A549 treated with ZK216348 at 1 μM for 4 hours (cell line): ENCODE measurements at places on chromosomes 1 and 21. TPM values are rescaled to one million over a fixed set of nuclear protein-coding genes. Genes with fewer than 3 reads are reported as not detected.

The ATAD3B gene
- 1.6 to 3.6 TPM (median 3.0 TPM) in 5 replicates for total RNA-seq

The CA6 gene
- not detected in 5 replicates for total RNA-seq

The CDA gene
- 29.6 to 46.1 TPM (median 35.1 TPM) in 5 replicates for total RNA-seq

The DIO1 gene
- not detected in 5 replicates for total RNA-seq

The PTGER3 gene
- total RNA-seq = not detected in 5 replicates

The NPHS2 gene
- not detected in 5 replicates for total RNA-seq

The PLA2G2C gene
- not detected in 5 replicates for total RNA-seq

The CLCA1 gene
- not detected in 5 replicates for total RNA-seq

The PCAT6 gene
- 1.4 to 5.4 TPM (median 4.3 TPM) in 5 replicates for total RNA-seq

The BNIPL gene
- total RNA-seq = 0.07 to 0.27 TPM (median 0.09 TPM) in 3 of 5 replicates, not detected in the others

The BCL2L15 gene
- 0.64 to 2.0 TPM (median 0.86 TPM) in 5 replicates for total RNA-seq

The CD1B gene
- not detected in 5 replicates for total RNA-seq

The PDZK1 gene
- total RNA-seq = 0.39 to 1.7 TPM (median 0.98 TPM) in 5 replicates

The PFDN2 gene
- 106 to 128 TPM (median 117 TPM) in 5 replicates for total RNA-seq

The KCNA2 gene
- total RNA-seq = 0.02 to 0.18 TPM (median 0.05 TPM) in 3 of 5 replicates, not detected in the others

The DNAJC28 gene
- 0.17 to 0.54 TPM (median 0.27 TPM) in 5 replicates for total RNA-seq

The ARMH1 gene
- 0.38 to 1.1 TPM (median 0.65 TPM) in 5 replicates for total RNA-seq

The KCNK2 gene
- total RNA-seq = 0.11 to 0.45 TPM (median 0.16 TPM) in 3 of 5 replicates, not detected in the others

The TIE1 gene
- total RNA-seq = not detected in 5 replicates

The RAB25 gene
- total RNA-seq = 0.29 to 0.62 TPM (median 0.38 TPM) in 3 of 5 replicates, not detected in the others

The CFAP298 gene
- 26.5 to 33.4 TPM (median 30.9 TPM) in 5 replicates for total RNA-seq

The SNX27 gene
- 7.4 to 9.1 TPM (median 7.7 TPM) in 5 replicates for total RNA-seq

The PTPRC gene
- total RNA-seq = not detected in 5 replicates

The SCAMP3 gene
- 79.1 to 127 TPM (median 126 TPM) in 5 replicates for total RNA-seq

The HSD3B2 gene
- total RNA-seq = not detected in 5 replicates

The RPS27 gene
- 4,025 to 7,363 TPM (median 4,151 TPM) in 5 replicates for total RNA-seq

The SH2D5 gene
- total RNA-seq = 12.2 to 17.6 TPM (median 14.5 TPM) in 5 replicates

The PDIK1L gene
- total RNA-seq = 1.2 to 3.1 TPM (median 1.6 TPM) in 5 replicates

The TMEM82 gene
- not detected in 5 replicates for total RNA-seq

The RIMKLA gene
- 0.50 to 1.1 TPM (median 0.87 TPM) in 5 replicates for total RNA-seq

The GPR153 gene
- total RNA-seq = 1.3 to 2.6 TPM (median 2.0 TPM) in 5 replicates

The LAMB3 gene
- total RNA-seq = 13.9 to 27.8 TPM (median 21.7 TPM) in 5 replicates

The GPR37L1 gene
- total RNA-seq = 0.13 to 0.18 TPM (median 0.15 TPM) in 5 replicates

The CACHD1 gene
- 1.1 to 1.8 TPM (median 1.6 TPM) in 5 replicates for total RNA-seq
